ENCODE measurements at places on chromosomes 5 and 9.

DNA sequence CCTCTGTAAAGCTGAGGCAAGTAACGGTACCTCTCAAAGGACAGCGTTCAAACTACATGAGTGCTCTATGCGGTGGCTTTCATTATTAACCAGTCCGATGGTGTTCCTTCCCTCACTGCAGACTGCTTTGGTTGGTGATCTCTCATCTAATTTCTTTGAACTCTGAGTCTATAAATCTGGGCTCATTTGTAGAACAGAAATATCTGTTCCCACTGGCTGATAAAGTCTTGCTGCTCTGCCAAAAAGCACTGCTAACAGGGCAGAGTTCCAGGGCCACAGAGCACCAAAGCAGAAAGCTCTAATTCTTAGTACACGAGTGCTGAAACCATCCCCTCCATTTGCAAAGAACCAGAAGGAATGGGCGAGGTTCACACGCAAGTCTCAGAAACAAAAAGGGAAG is 81.9 kb downstream of the MED27 start:
- no peak for DNase-seq

DNA sequence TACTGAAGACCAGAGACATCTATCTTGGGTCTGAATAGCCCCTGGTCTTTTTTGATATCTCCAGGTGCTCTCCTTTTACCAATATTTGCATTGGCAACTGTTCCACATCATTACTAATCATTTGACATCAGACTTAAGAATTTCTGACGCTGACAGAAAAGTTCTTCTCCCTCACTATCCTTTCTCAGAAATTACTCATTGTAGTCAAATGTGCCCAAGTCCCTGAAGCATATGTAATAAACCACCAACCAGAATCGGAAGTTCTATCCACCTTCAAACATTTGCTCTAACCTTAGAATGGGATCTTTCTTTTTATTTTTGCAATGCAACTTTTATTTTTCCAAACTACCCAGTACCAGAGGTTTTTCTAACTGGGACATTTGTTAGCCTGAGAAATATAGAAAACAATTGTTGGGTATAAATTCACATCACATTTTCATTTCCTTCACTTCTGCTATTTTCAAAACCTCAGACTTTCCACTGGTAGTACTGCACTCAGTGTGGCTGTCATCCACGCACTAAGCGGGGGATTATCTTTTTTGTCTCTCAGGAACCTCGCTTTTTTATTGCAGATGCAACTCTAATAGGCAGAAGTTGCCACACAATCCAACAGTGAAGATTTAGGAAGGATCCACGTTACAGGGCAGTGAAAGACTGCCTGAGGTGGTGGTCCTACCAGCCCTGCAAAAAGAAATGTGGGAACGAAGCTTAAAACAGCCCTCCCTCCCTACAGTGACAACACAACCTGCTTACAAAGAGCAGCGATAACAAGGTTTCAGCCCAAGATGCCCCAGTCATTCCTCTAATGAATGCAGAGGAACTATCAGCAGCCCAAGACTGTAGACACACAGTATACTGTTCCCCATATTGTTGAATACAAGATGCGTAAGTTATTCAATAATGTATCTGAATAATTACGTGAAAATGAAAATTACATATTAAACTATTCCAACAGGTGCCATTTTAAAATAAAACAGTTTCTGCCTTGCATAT is 201.2 kb downstream of the EBF1 start:
- no peak for DNase-seq

DNA sequence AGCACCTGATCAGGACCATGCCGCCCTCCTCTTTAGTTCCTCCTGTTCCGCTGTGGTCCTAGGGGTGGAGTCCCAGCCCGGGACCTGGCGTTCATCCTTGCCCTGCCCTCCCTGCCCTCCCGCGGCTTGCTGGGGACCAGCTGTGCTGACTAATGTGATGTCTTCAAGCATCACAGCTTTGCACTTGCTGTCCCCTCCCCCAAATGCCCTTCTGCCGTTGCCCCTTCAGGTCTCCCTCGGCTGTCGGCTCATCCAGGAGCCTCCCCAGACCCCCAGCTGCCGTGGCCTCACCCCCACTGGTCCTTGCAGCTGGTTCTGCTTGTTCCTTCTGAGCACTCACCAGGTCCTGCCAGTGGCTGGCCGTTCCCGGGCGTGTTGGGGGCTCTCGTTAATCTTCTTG is 19.9 kb downstream of the RXRA start:
- no peak for DNase-seq

DNA sequence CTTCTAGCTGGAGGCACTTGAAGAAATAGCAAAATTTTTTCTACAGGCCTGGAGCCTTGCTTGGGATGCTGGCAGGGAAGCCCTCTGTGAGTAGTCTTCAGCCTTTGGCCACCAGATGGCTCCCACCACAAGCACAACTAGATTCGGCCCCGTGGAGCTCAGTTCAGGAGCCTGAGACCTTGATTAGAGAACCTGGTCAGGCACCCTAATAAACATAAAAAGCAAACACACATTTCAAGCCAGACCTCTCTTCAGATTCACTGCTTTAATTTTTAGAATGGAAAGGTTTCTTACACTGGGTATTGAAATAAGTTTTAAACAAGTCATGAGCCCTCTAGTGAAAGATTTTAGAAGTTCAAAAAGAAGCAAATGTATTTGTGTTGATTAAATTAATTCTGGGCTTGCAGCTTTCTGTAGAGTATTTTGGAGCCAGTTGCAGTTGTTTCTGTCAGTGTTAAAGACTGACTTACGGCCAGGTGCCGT is 41.4 kb downstream of the GLRX start:
- peak; percentile 76 for DNase-seq

DNA sequence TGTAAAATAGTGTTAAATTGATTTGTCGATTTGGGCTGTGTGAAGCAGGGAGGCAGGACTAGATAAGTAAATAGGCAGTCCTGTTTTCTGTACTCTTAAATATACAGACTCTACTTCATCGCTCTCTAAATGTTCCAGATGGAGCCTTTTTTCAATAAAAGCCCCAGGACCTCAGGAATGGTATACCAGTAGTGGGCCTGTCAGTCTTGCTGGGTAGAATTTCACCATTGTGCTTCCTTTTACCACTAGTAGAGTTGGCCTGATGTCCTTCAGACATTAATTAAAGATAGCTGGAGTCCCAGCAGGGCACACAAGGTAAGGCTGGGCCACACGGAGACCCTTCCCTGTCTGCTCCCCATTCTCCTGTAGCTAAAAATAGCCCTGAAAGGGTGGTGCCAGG is 6.0 kb downstream of the SNX18 start:
- DNase-seq = no peak

DNA sequence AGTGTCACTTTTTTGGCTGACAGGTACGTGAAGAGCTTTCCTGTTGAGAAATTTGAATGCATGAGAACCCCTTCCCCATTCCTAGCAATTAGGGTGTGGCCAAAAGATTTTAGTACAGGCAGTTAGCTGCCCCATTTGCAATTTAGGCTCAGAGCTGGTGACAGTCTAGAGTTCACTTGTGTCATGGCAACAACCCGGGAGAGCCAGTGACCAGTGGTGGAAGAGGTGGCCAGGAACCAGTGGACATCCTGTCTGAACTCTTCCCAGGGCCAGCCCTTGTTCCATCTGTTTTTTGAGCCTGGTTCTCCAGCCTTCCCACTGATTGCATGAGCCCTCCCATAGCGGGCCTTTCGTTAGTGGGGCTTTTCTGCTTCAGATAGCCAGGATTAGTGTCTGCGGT is 2.5 kb upstream of the NEUROG1 start:
- no peak for DNase-seq

DNA sequence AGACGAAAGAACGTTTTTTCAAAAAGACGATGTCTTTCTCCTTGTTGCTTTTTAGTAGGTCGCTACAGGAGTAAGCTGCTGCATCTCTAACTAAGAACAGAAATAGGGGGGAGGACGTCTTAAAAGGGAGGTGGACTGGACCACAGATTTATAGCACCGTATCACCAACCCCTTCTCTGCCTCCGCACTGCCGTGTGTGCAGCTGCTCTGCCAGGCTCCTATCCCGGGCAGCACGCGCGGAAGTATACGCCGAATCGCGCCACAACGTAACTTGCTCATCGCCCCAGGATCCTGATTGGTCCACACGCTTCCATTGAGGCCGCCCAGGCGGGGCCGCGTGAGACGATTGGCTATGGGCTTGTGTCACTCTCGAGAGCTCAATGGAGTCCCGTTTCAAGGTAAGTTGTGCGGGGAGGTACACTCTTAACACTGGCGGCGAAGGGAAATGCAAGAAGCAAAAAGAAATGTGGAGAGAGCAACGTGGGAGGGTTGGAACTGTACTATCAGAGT is at the start of gene ELAVL2:
Gene ELAVL2, minus strand, starts transcription at position 121 of the 510 bp plus-strand sequence. CDS start 64,006 bp downstream, outside the sequence.
- peak; percentile 24 for DNase-seq

DNA sequence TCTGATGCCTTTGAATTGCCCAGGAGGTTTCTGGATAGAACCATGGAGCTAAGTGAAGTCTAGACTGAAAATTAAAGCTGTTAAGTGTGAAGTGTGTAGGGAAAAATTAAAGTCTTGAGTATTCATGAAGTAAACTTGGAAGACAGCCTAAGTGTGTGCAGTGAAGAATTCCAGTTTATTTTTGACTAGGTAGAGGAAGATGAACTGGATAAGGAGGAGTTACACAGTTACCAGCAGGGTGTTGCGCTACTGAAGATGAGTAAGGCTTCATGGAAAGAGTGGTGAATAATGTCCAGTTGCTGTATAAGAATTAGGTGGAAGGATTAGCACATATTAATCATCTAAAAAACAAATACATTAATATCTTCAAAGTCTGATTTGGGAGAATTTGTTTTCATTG is 5.7 kb upstream of the CHD1 start:
- DNase-seq = no peak

DNA sequence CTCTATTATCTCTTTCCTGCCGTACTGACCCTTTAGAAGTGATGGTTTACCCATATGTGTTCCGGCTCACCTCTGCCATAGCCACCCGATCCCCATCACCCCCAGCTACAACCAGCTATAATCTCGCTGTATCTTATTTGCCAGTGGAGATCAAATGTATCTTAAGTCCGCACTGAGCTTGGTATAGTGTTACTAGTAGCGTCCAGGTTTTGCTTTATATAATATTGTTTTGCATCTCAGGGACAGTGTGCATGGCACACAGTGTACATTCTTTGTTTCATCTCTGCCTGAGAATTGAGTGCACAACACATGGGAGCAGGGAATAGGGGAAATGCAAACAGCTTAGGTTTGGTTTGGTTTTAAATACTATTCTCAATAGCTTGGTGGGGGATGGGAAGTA is 135.8 kb upstream of the SNX2 start:
- no peak for DNase-seq

DNA sequence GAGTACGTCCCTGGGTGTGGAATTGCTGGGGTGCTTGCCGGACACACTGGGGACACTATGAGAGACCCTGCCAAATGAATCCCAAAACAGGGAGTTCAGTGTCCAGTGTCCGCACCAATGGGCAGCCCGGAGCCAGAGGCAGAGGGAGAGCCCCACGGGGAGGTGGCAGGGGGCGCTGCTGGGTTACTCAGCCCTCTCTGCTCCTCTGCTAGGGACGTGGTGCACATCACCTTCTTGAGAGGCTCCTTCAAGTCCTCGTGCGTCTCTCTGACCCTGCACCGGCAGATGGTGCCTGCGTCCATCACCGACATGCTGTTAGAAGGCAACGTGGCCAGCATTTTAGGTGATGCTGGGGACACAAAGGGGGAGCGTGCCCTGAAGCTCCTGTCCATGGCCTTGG is 20.8 kb downstream of the STKLD1 start:
- DNase-seq = no peak

DNA sequence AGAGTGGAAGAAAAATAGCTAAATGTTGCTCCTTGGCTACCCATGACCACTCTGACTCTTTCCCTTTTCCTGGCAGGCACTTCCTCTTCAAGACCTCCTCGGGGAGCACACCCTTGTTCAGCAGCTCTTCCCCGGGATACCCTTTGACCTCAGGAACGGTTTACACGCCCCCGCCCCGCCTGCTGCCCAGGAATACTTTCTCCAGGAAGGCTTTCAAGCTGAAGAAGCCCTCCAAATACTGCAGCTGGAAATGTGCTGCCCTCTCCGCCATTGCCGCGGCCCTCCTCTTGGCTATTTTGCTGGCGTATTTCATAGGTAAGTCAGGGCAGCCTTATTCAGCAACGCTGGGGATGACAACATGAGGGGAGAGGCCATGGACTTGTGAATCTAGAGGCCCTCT is 298.6 kb upstream of the WWC1 start:
- no peak for DNase-seq

Measured in activated CD4-positive, alpha-beta T cell treated with anti-CD3 and anti-CD28 coated beads for 4 hours (primary cell).